Ovary (tissue), 10 donors: ENCODE measurements at places on chromosomes 16 and 17. TPM values are rescaled to one million over a fixed set of nuclear protein-coding genes. Genes with fewer than 3 reads are reported as not detected.

- H3K27me3 ChIP-seq = no peaks in the 10 kb centered on the region
- DNase-seq = no peak
- H3K36me3 ChIP-seq = no peaks in the 10 kb centered on the region
- no peak overlapping the region for H3K27ac ChIP-seq
- H3K4me1 ChIP-seq = no peaks in the 10 kb centered on the region
These were observed 139.9 kb downstream of the DNAH9 start for GRCh38 chr17:11738151-11738550.

GRCh38 chr17:44220213-44221083 is 973 bp upstream of the UBTF start:
- H3K27me3 ChIP-seq = no peaks in the 10 kb centered on the region
- H3K36me3 ChIP-seq = no peaks in the 10 kb centered on the region
- peak; percentile 48 for DNase-seq
- H3K4me3 ChIP-seq = peak overlapping the region; percentile 94
- H3K4me1 ChIP-seq = peaks cover 20% of the 10 kb centered on the region

DNA sequence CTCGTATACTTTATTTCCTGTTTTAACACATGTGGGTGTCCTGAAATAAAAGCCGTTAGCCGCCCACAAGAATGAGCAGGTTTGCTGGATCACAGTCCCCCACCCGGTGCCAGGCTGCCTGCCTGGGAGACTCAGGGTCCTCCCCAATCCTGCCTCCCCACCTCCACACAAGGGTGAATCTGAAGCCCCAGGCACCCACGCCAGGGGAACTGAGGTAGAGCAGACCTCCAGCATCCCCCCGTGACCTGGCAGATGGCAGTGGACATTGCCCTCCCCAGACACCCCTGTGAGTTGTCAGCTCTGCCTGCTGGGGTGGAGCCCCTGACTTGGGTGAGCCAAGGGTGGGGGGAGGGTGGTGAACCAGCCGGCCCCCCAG is 114.8 kb downstream of the METRNL start:
- no peak overlapping the region for H3K27ac ChIP-seq
- peaks cover 32% of the 10 kb centered on the region for H3K4me1 ChIP-seq
- H3K4me3 ChIP-seq = no peak overlapping the region
- no peaks in the 10 kb centered on the region for H3K36me3 ChIP-seq
- H3K27me3 ChIP-seq = no peaks in the 10 kb centered on the region

DNA sequence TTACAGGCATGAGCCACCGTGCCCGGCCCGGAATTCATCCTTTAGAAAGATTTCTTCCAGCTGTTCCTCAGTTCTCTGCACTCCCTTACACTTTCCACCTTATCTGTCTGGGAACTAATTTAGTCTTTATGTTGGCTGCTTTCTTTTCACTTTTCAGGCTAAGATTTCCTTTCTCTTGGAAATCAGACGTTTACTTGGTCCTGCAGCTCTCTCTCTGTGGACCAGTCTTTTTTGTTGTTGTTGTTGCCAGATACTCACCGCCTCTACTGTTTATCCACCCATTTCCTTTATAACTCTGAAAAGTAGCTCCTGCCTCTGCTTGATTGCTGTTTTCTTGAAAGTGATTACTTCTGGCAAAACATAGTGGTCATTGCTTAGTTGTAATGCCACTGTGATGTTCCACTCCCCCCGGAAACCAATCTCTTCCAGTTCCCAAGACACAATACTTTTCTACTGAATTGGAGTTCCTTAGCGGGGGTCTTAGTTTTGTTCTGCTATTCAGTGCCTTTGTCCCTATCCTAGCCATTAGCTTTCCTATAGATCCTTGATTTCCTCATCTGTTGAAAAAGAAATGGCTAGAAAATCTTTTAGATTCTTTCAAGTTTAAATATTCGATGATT is 6.2 kb downstream of the NF1 start:
- H3K4me1 ChIP-seq = peaks cover 5% of the 10 kb centered on the region
- H3K36me3 ChIP-seq = no peaks in the 10 kb centered on the region
- no peak overlapping the region for H3K27ac ChIP-seq
- no peaks in the 10 kb centered on the region for H3K27me3 ChIP-seq
- DNase-seq = no peak

The HOXB1 gene
- not detected for total RNA-seq

The ZNF750 gene
- total RNA-seq = not detected
